ENCODE measurements at places on chromosomes 11 and 22.
A peak's percentile ranks its signal among the peaks of the same experiment; 100 is the strongest.

DNA sequence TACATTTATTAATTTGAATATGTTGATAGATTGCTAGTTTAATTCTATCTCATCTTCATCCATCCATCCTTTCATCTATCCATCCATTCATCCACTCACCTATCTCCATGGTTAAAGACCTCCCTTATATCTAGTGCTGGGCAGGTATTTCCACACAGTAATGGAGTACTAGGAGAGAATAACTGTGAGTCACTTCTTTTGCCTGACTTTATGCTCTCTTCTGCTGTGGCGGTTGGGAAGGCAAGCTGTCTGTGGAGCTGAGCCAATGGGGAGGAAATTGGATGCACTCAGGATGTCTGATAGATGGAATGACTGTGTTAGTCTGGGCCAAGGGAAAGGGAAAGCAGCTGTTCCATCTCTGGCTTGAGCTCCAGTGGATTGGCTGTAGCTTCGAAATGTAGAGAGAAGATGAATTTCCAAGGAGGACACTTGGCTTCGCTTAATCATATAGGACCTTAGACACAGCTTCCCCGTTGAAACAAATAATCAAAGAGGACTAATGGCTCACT lies 60.3 kb downstream of the NELL1 start:
- DNase-seq, result no peak

GRCh38 chr11:829847-830294 lies 2.2 kb downstream of the CRACR2B start:
- no peak for DNase-seq

GRCh38 chr11:78295347-78295746 lies 106.6 kb downstream of the USP35 start:
- DNase-seq, result no peak

- DNase-seq, result no peak
Observed at GRCh38 chr11:18012122-18012905, 533 bp downstream of the SERGEF start.

- DNase-seq, result peak; percentile 39
Observed at GRCh38 chr22:20203552-20204201, 52.8 kb upstream of the CCDC188 start.

DNA sequence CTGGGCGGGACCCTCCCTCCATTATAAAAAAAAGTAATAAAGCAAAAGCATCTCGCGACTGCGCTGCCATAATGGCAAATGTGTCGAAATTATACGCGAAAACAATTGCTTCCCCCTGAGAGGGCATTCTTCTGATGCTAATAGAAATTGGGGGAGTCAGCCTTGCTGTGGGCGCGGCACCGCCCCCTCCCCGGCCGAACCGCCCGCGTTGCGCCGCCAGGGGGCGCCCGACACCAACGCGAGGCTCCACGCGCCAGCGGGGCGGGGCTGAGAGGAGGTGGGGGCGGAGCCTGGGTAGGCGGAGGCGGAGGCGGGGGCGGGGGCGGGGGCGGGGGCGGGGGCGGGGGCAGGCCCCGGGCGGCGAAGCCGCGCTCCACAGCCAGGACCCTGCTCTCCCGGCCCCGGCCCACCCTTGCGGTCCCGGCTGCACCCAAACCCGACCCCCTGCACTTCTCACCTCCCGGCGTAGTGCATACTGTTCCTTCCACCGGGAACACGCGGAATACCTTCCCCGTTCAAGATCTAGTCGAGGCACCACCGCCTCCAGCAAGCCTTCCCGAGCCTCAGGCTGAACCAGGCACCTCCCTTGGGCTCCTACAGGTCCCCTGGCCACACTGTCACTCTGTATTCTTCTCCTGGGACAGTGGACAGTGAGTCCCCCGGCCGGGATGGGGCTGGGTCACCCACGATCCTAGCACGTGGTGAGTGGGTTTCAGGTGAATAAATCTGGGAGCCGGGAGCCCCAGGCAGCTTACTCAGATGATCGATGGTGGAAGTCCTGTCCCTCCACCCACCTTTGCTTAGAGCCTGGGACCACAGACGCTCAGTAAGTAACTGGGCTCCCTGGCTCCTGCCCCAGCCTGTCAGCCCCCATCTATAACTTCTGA lies 15.5 kb upstream of the UPK3A start:
- DNase-seq, result peak; percentile 42

GRCh38 chr11:47979378-47980087 lies 826 bp upstream of the PTPRJ start:
- no peak for DNase-seq

GRCh38 chr22:49517211-49517610 lies 310.5 kb downstream of the BRD1 start:
- DNase-seq, result no peak

DNA sequence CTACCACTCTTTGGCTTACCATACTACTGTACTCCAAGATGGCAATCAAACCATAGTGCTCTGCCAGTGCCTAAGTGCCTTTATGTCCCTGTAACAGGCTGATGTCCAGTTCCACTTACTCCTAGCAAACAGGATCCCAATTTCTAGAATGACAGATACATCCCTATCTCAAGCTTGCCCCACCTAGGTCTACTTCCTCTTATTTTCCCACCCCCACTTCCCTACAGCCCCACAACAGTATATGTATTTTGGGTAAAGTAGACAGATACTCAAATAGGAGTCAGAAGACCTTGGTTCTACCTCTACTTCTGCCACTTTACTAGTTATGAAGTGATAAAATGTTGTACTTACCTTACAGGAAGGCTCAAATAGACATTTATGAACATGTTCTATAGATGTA lies 24.1 kb downstream of the SIK3 start:
- DNase-seq, result no peak

GRCh38 chr22:27419473-27419872 lies 382.1 kb downstream of the MN1 start:
- peak; percentile 4 for DNase-seq

GRCh38 chr11:83933008-83933407 lies 646.8 kb upstream of the CCDC90B start:
- no peak for DNase-seq

DNA sequence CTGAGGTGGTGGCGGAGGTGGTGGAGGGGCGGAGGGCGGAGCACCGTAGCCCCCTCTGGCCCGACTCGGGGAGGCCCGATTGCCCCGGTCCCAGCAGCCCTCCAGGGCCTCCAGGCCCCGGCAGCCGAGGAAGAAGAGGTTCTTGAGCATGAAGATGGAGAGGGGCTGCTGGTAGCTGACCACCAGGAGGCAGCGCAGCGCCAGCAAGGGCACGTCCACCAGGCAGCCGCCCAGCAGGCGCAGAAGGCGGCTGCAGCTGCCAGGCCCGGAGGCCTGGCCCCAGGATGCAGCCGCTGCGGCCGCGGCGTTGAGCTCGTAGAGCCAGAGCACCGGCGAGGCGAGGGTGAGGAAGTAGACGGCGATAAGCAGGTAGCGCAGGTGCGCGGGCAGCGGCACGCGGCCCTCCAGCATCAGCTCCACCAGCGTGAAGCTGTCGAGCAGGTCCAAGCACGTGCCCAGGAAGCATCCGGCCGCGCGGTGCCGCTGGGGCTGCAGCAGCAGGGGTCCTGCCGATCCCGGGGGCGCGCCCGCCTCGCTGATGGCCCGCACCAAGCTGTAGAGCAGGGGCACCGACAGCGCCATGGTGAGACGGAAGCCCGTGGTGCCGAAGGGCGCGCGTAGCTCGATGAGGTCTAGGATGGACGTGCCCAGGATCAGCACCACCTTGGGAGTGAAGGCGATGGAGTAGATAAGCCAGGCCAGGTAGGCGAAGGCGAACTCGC lies 1.5 kb downstream of the TMEM121B start:
- DNase-seq, result no peak
